ENCODE measurements at places on chromosomes 16 and 17.

GRCh38 chr16:1206326-1206725, 18.7 kb downstream of the TPSG1 start:
- no peak for DNase-seq

DNA sequence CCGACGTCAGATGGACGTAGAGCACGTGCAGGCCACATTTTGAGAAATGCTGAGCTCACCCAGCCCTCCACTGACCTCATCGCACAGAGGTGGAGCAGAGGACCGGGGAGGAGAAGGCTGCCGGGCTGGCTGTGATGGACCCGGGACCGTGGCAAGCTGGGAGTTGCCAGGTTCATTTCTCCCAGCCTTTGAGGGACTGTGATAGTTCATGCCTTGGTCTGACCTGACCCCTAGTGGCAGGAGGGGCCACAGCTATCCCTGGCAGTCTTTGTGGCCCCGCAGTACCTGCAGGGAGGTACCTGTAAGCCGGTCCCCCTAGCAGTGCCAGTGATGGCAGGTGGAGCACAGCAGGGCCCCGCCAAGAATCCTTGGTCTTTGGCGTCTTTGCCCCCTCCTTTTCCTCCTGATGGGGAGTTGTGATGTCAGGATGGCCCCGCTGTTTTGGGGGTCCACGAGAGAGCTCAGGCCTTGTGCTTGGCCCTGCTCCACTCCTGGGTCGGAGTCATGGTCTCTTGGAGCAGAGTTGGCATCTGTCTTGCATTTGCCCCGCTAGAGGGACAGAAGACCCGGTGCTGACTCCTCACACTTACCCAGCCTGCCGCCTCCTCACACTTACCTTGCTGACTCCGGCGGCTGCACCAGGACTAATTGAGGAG, 50.4 kb downstream of the OR1D5 start:
- DNase-seq = peak; percentile 68

DNA sequence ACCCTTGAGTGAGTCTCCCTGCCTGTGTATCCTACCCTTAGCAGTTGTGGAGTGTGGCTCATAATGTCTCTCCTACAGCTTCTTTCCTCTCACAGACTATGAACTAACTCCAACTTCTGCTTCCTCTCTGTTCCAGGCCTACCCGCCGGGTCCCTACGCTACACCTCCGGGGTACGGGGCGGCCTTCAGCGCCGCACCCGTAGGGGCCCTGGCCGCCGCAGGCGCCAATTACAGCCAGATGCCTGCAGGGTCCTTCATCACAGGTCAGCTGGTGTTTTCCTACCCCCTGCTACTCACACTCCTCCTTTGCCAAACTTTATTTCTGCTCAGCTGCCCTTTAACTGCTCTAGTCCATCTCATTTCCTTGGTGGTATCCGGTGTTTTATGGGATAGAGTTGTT, 5.4 kb downstream of the RNF227 start:
- no peak for DNase-seq

GRCh38 chr17:55760643-55761355, 9.9 kb downstream of the PCTP start:
- DNase-seq = no peak

- DNase-seq = no peak
Observed at GRCh38 chr16:4900036-4900435, 36.9 kb downstream of the PPL start.

DNA sequence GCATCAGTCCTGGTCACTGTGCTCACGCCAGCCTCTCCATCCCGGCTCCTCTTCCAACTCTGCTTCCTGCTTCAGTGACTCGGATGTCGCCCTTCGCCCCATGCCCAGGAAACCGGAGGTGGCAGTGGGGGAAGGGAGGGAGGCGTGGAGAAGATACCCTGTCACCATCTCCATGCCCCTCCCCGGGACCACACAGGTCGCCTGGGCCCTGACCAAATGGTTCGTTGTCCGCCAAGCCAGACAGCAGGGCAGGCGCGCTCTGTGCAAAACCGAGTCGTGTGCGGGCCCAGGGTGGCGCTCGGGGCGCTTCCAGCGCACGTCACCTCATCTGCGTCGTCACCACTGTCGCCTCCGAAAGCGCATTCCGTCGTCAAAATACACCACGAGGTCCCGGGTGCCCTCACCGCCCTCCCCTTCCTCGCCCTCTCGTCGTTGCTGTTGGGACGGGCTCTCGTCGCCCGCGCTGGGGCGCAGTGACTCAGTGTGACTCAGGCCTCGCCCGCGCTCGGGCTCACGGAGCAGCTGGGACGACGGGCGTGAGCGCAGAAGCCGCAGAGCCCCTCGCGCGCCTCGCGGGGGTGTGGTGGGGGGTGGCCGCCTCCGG, 39.2 kb downstream of the ZNF778 start:
- peak; percentile 69 for DNase-seq

DNA sequence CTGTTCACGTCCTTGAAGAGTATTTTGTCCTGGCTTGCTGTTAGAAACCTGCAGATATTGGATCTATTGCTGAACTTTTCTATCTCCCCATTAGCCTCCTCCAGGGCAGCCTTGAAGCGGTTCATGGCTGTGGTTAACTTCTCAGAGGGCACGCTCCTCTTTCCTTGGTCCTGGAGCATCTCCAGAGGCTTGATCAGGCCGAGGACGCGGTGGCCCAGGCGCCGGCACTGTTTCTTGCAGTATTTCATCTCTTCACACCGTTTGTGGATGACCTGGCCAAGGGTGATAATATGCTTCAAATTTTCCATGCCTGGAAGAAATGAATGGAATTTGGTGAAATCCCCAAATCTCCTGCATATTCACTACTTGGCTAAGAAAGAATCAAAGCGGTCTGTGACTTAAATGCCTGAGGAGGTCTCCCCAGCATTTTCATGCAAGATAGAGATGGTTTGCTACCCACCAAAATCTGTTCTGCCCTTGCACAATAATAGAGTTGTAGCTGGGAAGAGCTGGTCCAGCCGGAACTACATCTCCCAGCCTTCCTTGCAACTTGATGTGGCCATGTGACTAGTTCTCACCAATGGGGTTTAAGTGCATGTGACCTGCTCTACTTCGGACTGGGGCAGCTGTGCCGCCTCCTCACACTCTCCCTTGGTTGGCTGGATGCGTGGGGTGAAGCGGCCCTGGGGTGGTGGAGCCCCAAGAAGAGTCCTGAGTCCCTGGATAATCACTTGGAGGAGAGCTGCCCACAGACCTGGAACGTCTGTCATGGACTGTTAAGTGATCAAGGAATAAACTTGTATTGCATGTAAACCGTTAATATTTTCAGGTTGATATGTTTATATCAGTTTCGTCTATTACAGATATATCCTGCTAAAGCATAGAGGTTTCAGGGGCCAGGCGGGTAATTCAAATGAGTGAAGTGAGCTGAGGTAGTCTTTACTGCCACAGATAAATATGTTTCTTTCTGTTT, 4.9 kb downstream of the MLKL start:
- peak; percentile 93 for DNase-seq

GRCh38 chr16:17839272-17839671, 368.5 kb upstream of the XYLT1 start:
- DNase-seq = no peak

DNA sequence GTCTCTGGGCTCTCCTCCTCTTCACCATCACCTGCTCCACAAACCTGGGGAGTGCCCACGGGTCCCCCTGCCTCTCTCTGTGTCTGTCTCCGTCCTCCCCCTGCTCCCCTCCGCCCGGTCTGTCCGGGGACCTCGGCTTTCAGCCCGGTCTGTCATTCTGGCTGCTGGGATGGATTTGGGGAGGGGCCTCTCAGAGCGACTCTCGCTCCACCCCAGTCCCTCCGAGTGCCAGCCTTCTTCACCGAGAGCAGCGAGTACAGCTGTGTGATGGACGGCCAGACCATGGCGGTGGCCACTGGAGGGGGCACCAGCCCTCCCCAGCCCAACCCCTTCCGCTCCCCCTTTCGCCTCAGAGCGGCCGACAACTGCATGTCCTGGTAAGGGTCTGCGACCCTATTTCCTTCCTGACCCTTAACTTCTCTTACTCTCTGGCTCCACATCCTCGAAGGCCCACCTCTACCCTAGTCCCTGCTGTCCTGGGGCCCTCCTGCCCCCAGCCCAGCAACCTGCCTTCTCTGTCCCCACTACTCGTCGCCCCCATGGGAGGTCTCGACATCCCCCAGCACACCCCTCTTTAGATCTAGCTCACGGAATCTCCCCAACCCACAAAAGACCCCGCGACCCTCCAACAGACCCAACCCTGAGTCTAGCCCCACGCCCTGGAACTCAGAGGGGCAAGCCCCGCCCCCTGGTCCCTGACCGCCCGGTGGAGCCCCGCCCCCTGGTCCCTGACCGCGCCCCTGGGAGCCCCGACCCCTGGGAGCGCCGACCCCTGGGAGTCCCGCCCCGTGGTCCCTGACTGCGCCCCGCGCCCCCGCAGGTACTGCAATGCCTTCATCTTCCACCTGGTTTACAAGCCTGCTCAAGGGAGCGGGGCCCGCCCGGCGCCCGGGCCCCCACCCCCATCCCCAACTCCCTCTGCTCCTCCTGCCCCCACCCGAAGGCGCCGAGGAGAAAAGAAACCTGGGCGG, 5.6 kb upstream of the CXCL16 start:
- no peak for DNase-seq

DNA sequence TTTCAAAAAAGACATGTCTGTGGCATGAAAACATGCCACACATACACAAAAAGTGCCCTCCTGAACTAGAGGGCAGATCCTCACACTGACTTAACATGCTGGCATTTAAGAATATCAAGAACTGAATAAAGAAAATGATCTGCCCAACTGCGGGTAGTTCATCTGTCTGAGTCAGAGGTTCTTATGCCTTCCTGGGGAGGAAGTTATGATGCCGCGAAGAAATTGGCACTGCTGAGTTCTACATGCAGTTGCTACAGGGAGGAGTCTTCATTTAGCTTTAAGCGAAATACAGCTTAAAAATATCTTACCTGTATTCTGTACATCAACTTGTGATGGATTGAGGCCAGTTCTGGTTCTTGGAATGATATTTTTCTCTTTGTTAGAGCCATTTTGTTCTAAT, 6.3 kb downstream of the ALDH3A2 start:
- no peak for DNase-seq

- no peak for DNase-seq
Observed at GRCh38 chr16:86858501-86858900, 280.2 kb downstream of the FOXL1 start.

- no peak for DNase-seq
Observed at GRCh38 chr16:86215233-86215978, 294.9 kb upstream of the FOXF1 start.

DNA sequence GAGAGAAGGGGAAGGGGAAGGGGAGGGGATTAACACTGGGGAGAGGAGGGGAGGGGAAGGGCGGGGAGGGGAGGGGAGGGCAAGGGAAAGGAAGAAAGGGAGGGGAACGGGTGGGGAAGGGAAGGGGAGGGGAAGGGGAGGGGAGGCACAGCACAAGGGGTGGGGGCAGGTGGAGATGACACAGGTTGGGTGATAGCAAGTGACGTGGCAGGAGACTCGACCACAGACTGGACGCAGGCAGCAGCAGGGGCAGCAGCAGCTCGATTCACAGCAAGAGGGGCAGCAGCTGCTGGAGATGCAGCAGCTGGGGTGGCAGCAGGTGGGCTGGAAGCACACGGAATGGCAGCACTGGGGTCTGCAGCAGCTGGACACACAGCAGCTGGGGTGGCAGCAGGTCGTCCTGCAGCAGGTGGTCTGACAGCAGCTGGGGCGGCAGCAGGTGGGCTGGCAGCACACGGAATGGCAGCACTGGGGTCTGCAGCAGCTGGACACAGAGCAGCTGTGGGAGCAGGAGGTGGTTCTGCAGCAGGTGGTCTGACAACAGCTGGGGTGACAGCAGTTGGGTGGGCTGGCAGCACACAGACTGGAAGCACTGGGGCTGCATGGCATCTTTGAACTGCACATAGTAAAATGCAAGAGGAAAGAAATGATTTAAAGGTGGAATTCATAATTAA, at the start of gene KRTAP4-16:
KRTAP4-16 (minus strand) TSS at position 624 of the 674 bp plus-strand sequence; CDS start at position 624, 0 bp downstream.
- DNase-seq = no peak

DNA sequence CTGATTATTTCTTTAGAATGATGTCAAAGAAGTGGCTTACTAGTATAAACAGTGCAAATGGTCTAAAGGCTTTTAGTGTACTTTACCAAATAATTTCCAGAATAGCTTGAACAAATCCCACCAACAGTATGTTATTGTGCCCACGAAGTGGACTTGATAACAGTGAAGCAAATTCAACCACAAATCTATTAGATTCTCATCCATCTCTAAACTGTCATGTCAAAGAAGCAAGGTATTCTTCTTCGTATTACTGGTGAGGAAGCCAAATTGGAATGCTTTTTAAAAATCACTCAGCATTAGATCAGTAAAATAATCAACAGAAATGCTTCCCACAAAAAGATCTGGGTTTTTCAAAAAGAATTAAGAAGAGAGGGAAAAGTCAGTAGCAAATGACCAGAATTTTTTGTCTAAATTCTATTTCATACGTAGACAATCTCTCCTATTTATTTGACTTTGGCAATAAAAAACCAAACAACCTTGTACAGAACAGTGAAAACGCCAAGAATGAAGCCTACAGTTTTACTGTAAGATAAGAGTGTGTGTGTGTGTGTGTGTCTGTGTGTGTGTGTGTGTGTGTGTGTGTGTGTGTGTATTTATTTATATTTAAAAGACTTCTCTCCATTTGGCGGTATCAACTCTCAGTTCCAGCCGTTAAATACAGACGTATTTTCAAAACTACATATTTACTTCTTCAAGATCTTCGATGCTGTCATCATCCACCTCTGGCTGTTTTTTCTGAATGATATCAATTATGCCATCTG, 114.6 kb downstream of the CYB561 start:
- DNase-seq = no peak

DNA sequence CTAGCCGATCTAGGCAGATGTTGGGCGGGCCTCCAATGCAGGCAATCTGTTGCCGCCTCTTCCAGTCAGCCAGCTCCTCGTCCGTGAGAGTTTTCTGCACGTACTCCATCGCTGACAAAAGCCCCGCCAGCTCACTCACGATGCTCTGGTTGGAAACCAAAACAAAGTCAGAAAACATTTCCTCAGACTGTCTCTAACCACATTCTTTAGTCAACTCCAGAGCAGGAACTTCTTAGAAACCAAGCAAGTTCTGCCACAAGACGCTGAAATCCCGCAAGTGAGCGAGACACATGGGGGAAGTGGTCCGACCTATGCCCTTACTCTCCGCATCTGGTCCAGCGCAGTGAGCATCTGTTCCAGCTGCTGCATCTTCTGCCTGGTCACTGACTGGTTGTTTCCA, 49.1 kb downstream of the STAT5A start:
- no peak for DNase-seq

DNA sequence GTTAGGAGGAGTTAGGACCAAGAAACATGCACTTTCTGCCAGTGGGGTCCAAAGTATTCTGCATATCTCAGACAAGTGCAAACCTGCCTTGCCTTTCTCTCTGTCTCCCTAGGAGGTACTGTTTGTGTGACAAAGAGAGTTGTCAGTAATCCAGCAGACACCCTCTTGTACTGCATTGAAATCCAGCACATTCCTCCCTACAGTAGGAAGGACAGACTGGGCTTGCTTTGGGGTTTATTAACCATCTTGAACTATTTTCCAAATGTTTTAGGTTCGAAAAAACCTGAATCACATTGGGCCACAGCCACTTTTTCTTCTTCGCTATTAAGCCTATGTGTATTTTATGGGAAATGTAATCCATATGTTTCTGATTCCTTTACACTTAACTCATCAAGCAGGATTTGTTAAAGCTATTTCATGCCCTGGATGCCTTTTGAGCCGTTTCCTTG, 204.2 kb upstream of the KCNJ16 start:
- peak; percentile 89 for DNase-seq

- peak; percentile 65 for DNase-seq
Observed at GRCh38 chr17:77770331-77771105, 188.0 kb upstream of the TNRC6C start.

- DNase-seq = no peak
Observed at GRCh38 chr16:445566-445965, 20.1 kb downstream of the RAB11FIP3 start.

- DNase-seq = no peak
Observed at GRCh38 chr17:44854192-44854591, 6.5 kb downstream of the HIGD1B start.

GRCh38 chr16:28975158-28975599, 601 bp downstream of the SPNS1 start:
- DNase-seq = no peak

All from EH (cell line).